ENCODE measurements at places on chromosomes 6 and 20. TPM values are rescaled to one million over a fixed set of nuclear protein-coding genes. Genes with fewer than 3 reads are reported as not detected.

DNA sequence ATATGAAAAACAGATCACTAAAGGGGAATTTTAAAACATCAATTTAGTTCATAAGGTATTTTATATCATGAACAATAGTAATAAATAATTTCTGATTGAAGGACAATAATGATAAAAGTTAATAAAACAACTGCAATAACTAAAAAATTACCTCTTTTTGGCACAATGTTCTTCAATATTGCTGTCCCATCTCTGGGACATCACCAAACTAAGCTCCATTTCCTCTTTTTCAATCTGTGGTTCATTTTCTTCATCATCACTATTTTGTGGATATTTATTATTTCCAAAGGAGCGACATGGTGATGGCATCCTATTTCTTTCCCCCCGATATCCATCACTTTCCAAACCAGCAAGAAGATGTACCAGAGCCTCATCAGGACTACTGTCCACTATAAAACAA lies 103.2 kb downstream of the REV3L start:
- DNase-seq = no peak

DNA sequence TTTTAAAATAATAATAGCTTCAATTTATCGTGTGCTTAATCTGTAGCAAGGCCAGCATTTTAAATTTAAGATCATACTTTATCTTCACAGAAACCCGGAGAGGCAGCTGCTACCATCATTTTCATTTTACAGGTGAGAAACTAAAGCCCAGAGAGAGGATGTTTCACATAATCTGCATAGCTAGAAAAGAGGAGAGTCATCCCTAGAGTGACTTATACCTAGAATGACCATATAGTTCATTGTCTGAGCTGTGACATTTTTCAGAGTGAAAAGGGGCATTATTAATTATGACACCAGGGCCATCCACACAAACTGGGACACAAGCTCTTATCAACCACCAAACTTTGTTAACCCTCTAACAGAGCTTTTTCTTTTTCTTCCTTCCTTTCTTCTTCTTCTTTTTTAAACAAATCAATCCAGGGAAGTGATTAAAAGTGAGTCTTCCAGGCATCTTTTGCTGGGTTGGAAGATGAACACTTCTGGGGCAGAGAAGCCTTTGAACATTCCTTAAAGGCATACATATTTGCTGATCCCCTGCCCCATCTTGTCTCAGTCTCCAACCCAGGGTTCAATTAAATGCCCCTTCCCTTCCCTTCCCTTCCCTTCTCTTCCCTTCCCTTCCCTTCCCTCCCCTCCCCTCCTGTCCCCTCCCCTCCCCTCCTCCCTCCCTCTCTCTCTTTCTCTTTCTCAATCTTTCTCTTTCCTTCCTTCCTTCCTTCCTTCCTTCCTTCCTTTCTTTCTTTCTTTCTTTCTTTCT lies 272.5 kb upstream of the JAG1 start:
- DNase-seq = no peak

GRCh38 chr6:73579389-73579788 lies 58.6 kb upstream of the EEF1A1 start:
- no peak for DNase-seq

Gene SLC35F1
- not detected for total RNA-seq

Gene SOX12
- total RNA-seq = 5.8 TPM

DNA sequence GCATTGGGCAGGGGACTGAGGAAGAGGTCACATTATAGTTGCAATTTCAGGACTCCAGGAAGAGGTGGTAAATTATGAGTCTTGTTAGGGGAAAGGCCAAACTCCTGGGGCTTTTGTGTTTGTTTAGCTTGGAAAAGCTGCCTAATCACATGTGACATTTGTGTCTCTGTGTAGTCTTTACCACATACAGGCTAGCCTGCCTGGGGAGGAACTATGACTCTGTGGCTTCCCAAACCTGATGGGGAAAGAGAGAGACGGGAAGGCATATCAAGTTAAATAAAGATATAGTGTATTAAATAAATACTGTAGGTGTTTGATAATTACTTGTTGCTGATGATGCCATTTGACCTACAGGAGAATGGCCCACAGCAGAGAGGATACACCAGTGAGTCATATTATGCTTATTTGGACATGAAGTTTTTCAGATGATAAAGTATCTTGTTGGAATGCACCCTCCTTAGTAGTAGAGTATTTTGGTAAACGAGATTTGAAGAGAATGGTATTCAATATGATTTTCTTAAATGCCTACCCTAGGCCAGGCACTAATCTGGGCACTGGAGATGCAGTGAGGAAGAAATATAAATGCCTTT lies 4.0 kb downstream of the BLTP3A start:
- no peak for DNase-seq

Gene ZNF292
- 50.7 TPM for total RNA-seq

- no peak for DNase-seq
Observed at GRCh38 chr6:154715446-154715845, 17.8 kb upstream of the SCAF8 start.

- no peak for DNase-seq
Observed at GRCh38 chr20:43567477-43567876, 8.7 kb downstream of the SGK2 start.

Gene MBOAT1
- total RNA-seq = 14.2 TPM

- no peak for DNase-seq
Observed at GRCh38 chr6:109383438-109383940, 1.2 kb upstream of the CD164 start.

All from activated CD8-positive, alpha-beta T cell treated with anti-CD3 and anti-CD28 coated beads, Interleukin-2, amount 10 ng/mL, durations not matched to agents 7 days and 5 days (primary cell).